NCI-H446 treated with DMSO at 0.1 percent for 48 hours (cell line): ENCODE measurements at places on chromosomes 7 and 10.

DNA sequence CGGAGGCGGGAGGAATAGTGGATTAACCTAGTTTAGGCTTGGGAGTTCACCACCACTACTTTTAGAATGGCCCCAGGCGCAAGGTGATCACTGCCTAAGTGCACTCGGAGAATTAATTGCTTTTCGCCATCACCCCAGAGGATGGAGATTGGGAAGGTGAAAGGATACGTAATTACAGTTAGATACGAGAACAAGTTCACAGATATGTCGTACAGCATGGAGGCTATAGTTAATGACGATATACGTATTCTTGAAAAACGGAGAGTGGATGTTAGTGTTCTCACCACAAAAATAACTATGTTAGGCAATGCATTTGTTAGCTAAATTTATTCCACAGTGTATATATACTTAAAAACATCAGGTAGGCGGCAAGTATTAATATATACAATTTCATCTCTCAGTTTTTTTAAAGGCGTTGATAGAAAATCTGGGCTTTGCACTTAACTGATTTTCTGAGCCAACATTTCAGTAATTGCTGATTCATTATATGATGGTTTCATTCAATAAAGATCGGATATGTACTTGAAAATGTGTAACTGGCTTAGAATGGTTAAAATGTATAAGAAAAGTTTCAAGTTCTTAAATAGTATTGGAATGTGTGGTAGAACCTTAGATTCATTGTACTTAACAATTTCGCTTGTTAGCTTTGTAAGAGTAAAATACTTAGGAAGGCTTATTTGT, 683 bp downstream of the CDC123 start:
- no peak for DNase-seq

- DNase-seq: no peak
Observed at GRCh38 chr10:86472061-86472460, 49.5 kb downstream of the WAPL start.

- no peak for DNase-seq
Observed at GRCh38 chr10:18582803-18583202, 68.6 kb downstream of the NSUN6 start.

- DNase-seq: no peak
Observed at GRCh38 chr10:5283305-5284158, 81.2 kb upstream of the UCN3 start.

- DNase-seq: no peak
Observed at GRCh38 chr7:2109936-2110609, 122.7 kb downstream of the MAD1L1 start.
